ENCODE measurements at places on chromosomes 1 and 21. TPM values are rescaled to one million over a fixed set of nuclear protein-coding genes. Genes with fewer than 3 reads are reported as not detected.

DNA sequence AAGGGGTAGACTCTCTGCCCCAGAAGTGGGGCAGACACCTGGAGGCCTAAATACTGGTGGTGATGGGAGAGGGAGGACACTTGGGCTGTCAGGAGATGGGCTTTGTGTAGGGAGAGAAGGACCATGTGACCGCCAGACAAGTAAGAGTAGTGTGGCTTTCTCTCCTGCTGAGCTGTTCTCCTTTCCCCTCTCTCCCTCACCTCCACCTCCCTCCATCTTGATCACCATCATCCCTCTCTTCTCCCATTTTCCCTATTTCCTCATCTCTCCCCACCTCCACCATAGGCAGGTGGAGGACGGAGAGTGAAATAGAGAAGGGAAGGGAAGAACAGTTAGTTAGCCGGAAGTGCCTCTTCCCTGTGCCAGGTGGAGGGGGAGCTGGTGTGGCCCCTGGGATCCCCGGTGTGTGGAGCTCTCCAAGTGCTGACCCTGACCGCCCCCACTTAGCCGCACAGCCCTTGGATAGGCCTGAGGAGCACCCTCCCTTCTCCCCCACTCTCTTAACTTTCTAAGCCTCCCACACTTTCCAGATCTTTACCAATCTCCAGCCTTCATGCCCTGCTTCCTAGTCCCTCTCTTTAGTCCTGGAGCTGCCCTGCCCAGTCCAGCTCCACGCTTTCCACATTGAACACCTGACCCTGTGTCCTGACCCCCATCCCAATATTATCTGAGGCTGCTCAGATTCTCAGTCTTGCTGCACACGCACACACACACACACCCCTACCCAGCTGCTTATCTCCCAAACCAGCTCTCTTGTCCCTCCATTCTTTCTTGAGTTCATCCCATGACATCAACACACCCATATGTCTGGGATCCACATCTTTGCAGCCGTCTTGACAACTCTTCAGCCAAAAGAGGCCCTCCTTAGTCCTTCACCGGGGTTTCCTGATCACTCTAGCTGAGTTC, 1.5 kb downstream of the CELF3 start:
- no peak overlapping the region for H3K27ac ChIP-seq
- no peak overlapping the region for H3K4me3 ChIP-seq
- H3K4me1 ChIP-seq: no peaks in the 10 kb centered on the region
- DNase-seq: no peak

DNA sequence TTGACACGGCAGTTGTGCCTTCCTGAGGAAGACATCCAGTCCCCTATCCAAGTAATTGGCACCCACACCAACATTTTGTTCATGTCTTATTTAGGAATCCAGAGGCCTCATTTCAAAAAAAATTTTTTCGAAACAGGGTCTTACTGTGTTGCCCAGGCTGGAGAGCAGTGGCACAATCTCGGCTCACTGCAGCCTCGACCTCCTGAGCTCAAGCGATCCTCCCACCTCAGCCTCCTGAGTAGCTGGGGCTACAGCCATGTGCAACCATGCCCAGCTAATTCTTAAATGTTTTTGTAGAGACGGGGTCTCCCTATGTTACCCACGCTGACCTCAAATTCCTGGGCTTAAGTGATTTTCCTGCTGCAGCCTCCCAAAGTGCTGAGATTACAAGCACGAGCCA, 9.2 kb upstream of the TRNP1 start:
- no peaks in the 10 kb centered on the region for H3K27me3 ChIP-seq
- H3K27ac ChIP-seq: no peak overlapping the region
- no peaks in the 10 kb centered on the region for H3K4me1 ChIP-seq
- H3K36me3 ChIP-seq: no peaks in the 10 kb centered on the region

DNA sequence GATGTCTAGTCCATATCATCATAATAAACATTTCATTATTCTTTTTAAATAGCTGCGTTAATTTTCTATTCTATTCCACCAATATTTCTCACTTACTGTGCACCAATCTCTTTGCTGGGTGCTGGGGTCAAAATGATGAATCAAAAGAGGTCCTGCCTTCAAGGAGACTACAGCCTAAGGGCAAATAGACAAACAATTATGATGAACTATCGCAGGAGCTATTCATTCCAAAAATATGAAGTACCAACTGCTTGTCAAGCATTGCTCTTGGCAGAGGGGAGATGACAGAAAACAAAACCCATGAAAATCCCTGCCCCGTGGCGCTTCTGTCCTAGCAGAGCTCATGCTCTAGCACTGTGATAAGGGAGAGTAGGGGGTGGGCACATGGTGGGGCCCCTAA, 28.8 kb upstream of the SLC26A9 start:
- no peaks in the 10 kb centered on the region for H3K36me3 ChIP-seq
- no peak overlapping the region for H3K4me3 ChIP-seq
- H3K27me3 ChIP-seq: no peaks in the 10 kb centered on the region
- no peak for DNase-seq

DNA sequence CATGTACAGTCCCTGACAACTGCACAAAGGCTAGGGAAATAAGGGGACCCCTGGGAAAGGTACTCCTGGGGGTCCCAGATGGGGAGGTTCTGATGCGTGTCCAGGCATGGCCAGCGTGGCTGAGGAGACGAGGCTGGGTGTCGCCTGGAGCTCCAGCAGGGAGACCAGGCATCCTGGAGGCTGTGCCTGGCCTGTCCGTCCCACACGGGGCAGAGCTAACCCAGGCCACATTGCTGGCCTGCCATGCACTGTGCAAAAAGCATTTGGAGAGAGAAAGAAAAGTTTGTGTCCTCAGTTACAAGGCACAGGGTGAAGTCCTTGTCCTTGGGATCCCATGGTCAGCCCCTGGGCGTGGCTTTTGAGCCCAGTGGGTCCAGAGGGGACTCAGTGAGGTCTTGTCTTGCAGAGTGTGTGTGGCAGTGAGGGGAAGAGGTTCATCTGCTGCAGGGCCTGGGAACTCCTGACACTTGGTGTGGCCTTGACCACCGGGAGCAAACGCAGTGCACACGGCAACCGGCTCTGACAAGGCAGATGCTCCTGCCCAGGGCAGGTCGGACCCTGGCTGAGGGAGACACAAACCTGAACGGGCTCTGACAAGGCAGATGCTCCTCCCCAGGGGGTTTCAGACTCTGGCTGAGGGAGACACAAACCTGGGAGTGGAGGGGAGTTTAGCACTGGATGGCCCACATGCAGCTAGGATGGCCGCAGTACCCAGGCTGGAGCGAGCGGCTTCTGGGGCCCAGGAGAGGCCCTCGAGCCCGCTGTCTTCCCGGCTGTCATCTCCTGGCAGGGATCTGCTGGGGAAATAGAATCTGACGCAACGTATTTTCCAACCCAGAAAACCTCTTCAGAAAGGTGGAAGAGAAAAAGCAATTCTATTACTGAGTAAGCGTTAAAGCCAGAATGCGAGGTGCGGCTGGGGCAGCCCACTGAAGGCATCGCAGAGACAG, 37.3 kb upstream of the COL18A1 start:
- H3K4me3 ChIP-seq: no peak overlapping the region
- no peaks in the 10 kb centered on the region for H3K27me3 ChIP-seq
- H3K27ac ChIP-seq: no peak overlapping the region

DNA sequence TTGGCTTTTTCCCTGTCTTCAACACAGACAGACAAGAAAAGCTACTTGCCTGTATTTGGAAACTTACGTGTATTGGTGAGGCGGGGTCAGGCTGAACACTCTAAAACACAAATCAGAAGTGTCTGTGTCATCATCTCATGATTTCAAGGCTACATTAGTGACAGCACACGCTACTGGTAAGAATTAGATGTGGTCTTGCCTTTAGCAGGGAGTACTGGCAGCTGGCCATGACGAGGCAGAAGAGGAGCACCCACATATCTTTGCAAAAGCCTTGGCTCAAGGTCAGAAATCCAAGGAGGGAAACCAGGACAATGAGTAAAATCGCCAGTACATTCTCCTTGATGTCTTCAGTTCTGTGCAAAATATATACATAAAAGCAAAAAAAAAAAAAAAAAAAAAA, 77.7 kb downstream of the PCNX2 start:
- no peaks in the 10 kb centered on the region for H3K27me3 ChIP-seq
- DNase-seq: no peak

GRCh38 chr1:234928642-234929041, 200.0 kb downstream of the TOMM20 start:
- no peak overlapping the region for H3K4me3 ChIP-seq
- H3K36me3 ChIP-seq: no peaks in the 10 kb centered on the region
- no peaks in the 10 kb centered on the region for H3K27me3 ChIP-seq

Gene CYP4Z1
- total RNA-seq: 0.47 TPM

GRCh38 chr1:170661646-170662411, 2.1 kb upstream of the PRRX1 start:
- peak overlapping the region; percentile 87 for H3K27ac ChIP-seq
- peaks cover 17% of the 10 kb centered on the region for H3K4me1 ChIP-seq
- no peak overlapping the region for H3K4me3 ChIP-seq
- no peaks in the 10 kb centered on the region for H3K36me3 ChIP-seq
- no peak for DNase-seq

- no peaks in the 10 kb centered on the region for H3K36me3 ChIP-seq
- peaks cover 11% of the 10 kb centered on the region for H3K4me1 ChIP-seq
- no peak for DNase-seq
- no peak overlapping the region for H3K4me3 ChIP-seq
Measured at GRCh38 chr1:18109756-18110597, 2.4 kb downstream of the IGSF21 start.

DNA sequence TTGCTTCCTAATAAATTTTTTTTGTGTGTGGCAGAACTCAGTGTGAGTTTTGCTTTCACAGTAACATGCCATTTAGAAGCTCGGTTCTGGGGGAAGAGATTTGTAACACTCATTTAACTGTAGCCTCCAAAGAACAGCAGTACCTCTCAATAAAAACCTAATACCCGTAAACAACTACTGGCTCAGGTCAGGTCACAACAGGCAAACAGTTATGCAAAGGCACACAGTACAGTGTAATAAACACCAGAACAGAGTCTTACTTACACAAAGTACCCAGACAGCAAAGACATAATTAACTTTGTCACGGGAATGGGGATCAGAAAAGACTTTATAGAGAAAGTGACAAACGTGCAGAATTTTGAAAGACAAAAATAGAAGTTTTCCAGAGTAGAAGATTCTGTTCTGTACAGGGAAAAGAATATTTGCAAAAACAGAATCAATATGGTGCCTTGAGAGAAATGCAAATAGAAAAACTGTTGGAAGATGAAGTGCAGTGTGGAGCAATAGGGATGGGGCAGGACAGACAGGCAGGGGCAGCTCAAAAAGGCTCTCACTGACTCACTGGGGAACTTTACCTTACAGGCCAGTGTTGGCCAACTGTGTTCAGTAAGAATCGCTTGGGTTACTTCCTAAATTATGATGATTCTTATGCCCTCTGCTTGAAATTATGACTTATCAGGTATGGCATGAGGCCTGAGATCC, 38.8 kb downstream of the EGLN1 start:
- no peak overlapping the region for H3K4me3 ChIP-seq
- H3K36me3 ChIP-seq: no peaks in the 10 kb centered on the region
- peaks cover 3% of the 10 kb centered on the region for H3K4me1 ChIP-seq
- no peaks in the 10 kb centered on the region for H3K27me3 ChIP-seq
- H3K27ac ChIP-seq: no peak overlapping the region

DNA sequence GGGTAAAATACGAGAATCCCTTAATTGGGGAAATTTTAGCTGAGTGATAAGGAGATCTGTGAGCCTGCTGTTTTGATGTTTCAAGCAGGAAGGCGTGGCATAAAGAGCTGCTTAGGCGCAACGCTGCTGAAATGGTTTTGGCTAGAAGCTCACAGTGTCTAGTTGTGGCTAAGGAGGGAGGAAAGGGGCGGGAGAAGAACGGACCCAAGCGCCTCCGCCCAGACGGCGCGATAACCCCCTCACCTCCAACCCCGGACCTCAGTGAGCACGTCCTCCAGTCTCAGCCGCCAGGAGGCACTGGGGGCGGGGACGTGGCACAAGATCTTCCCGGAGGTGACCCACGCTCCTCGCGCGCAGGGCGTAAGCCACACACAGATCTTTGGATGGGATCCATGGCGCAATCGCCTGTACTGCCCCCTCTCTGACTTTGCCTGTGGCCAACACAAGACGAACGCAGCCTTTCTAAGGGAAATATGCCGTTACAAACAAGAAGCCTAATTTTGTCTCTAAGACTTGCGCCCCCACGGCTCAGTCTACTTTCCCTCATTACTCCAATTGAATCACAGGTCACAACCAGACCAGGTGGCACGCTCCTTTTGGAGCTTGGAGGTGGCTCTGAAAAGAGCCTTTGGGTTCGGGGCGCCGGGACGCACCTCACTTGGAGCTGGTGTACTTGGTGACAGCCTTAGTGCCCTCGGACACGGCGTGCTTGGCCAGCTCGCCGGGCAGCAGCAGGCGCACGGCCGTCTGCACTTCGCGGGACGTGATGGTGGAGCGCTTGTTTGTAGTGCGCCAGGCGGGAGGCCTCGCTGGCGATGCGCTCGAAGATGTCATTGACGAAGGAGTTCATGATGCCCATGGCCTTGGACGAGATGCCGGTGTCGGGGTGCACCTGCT, 23.4 kb upstream of the RNF187 start:
- no peak for DNase-seq
- peaks cover 77% of the 10 kb centered on the region for H3K27me3 ChIP-seq
- peaks cover 4% of the 10 kb centered on the region for H3K4me1 ChIP-seq
- H3K4me3 ChIP-seq: peak overlapping the region; percentile 3

DNA sequence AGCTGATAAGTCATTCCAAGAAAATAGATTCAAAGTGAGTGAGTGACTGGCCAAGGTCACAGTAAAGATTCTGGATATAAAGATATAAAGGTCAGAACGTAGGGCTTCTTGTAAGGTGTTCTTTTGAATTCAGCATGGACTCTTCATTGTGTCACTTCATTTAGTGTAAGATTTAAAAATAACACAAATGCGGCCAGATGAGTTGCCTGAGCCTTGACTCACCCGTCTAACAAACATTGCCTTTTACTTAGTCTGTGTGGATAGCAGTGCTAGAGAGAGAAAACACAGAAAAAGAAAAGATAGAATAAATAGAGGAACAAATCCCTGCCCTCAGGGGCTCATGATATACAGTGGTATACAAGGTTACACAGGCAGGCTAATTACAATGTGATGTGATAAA, 223.4 kb downstream of the PLPP3 start:
- H3K4me1 ChIP-seq: no peaks in the 10 kb centered on the region
- no peak overlapping the region for H3K27ac ChIP-seq
- H3K27me3 ChIP-seq: no peaks in the 10 kb centered on the region
- no peak overlapping the region for H3K4me3 ChIP-seq

DNA sequence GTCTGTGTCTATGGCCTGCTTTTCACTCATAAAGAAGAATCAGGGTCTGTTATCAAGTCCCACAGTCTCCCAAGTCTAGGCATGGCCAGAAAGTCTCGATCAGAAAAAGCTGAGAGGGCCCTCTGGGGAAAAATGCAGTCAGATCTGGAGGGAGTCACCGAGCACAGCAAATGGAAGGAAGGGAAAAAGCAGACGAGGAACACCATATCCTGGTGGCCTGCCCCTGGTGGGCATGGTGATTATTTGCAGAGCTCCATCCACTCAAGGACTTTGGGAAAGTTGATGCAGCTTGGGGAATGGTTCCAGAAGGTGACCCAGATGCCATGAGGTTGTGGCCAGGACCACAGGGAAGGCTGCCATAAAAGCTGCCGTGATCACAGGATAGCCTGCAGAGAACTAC, 189.1 kb downstream of the CLIC6 start:
- H3K36me3 ChIP-seq: peaks cover 8% of the 10 kb centered on the region
- no peaks in the 10 kb centered on the region for H3K27me3 ChIP-seq
- H3K4me1 ChIP-seq: no peaks in the 10 kb centered on the region

- H3K36me3 ChIP-seq: peaks cover under 1% of the 10 kb centered on the region
- peak; percentile 76 for DNase-seq
- no peak overlapping the region for H3K27ac ChIP-seq
- no peak overlapping the region for H3K4me3 ChIP-seq
- peaks cover 40% of the 10 kb centered on the region for H3K27me3 ChIP-seq
- H3K4me1 ChIP-seq: peaks cover 5% of the 10 kb centered on the region
Measured at GRCh38 chr1:160083968-160084770, 2.8 kb downstream of the KCNJ9 start.

Measured in left lung (tissue), 14 donors.